ENCODE measurements at places on chromosomes 16 and 17. TPM values are rescaled to one million over a fixed set of nuclear protein-coding genes. Genes with fewer than 3 reads are reported as not detected.
A peak's percentile ranks its signal among the peaks of the same experiment; 100 is the strongest.

DNA sequence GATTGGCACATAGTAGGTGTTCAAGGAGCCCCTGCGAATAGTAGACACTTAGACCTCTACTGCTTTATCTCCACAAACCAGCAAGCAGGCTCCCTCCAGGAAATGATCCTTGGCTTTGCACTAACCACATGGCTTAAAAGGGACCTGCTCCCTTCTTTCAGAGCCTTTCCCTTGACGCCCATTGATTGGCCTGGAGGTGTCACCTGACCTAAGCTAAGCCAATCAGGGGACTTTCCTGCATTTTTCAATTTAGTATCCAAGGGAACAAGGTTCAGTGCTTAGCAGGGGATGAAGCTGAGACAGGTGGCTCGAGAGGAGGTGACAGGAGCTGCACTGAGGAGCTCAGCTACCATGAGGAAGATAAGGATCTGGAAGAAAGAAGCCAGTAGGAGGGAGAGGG lies 52.8 kb downstream of the CLEC19A start:
- ATAC-seq, result no peak

The NEUROD2 gene
- total RNA-seq, result not detected

The NPIPA8 gene
- 5.8 TPM for total RNA-seq

- no peak for ATAC-seq
Observed at GRCh38 chr16:60651346-60651745, 1384.9 kb downstream of the CDH8 start.

DNA sequence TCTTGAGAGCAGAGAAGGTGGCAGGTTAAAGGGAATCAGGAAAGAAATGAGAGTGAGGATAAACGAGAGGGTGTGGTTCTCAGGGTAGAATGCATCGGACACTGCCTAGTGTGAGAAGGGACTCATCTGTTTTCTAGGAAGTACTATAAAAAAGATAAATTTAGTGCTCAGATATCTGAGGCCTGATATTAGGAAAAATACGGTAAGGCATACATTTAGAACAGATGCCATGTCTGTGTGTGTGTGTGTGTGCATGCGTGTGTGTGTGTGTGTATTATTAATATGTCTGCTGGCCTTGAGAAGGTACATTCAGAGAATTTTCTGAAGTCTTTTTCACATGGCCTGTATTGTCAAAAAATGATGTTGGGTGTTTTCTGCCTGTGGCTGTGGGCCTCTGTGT lies 414.8 kb downstream of the MAF start:
- ATAC-seq, result no peak

DNA sequence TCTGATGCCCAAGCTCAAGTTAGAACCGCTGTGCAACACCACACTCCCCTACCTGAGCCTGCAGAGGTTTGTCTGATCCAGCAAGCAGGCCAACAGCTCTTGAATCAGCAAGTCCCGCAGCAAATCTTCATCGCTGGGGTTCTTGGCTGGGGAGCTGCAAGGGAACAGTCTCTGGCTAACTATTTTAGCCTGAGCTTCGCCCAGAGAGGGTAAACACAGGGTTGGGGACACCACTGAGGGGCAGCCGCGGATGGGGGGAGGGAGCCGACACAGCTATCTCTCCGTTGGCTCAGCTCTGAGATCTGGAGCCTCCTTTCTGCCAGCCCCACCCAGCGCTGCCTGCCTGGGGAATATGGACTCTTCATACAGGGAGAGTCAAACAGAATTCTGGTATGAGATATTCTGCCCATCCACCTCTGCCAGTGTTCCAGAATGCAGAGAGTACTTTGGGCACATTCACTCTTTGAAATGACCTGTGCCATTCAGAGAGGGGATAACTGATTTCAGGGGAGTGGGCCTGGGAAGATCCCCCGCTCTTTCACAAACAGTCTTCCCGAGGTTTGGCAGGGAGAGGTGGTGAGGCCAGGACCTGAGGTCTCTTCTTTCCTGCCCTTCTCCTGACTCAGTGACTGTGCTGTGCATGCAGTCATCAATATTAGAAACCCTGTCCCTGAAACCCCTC lies 7.4 kb downstream of the GIP start:
- no peak for ATAC-seq

GRCh38 chr17:40303009-40303657 lies 5.8 kb upstream of the RARA start:
- ATAC-seq, result peak; percentile 44

DNA sequence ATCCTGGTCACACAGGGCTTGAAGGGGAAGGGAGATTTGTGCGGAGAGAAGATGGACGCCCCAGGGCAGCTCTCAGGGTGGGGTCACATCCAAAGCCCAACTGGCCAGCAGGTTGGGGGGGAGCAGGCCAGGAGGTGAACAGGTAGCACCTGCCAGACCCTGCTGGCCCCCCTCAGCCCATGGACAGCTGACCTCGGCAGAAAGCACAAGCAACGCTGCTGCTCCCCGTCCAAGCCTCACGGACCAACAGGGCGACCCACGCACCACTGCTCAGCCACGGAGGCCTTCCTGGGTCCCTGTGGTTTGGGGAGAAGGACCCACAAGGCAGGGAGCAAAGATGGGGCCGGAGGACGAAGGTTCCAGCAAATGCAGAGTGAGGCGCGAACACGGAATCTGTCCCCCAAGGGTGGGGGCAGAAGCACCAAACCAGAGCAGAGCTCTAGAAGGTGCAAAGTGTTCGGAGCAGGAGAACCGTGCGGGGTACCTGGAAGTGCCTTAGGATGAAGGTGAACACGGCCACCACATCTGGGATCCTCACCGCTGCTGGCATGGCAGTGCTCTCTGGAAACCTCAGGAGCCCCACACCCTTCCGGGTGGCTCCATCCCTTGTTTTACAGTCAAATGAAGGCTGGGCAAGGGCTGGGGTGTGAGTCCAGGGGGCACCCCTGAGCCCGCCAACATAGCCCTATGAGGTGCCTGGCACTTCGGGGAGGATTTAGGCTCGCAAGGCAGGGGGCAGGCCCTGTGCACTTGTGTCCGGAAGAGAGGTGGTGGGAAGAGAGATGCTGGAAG lies 17.9 kb downstream of the CEP295NL start:
- ATAC-seq, result no peak

GRCh38 chr17:72417627-72418026 lies 296.8 kb downstream of the SOX9 start:
- ATAC-seq, result no peak

GRCh38 chr16:56679818-56680217 lies 2.5 kb upstream of the MT1X start:
- ATAC-seq, result peak; percentile 65

- no peak for ATAC-seq
Observed at GRCh38 chr16:21026846-21027245, 123.8 kb downstream of the DNAH3 start.

GRCh38 chr17:49976828-49977202 lies 7.8 kb downstream of the DLX4 start:
- no peak for ATAC-seq

The KRT25 gene
- not detected for total RNA-seq

The TADA2A gene
- total RNA-seq, result 8.2 TPM

DNA sequence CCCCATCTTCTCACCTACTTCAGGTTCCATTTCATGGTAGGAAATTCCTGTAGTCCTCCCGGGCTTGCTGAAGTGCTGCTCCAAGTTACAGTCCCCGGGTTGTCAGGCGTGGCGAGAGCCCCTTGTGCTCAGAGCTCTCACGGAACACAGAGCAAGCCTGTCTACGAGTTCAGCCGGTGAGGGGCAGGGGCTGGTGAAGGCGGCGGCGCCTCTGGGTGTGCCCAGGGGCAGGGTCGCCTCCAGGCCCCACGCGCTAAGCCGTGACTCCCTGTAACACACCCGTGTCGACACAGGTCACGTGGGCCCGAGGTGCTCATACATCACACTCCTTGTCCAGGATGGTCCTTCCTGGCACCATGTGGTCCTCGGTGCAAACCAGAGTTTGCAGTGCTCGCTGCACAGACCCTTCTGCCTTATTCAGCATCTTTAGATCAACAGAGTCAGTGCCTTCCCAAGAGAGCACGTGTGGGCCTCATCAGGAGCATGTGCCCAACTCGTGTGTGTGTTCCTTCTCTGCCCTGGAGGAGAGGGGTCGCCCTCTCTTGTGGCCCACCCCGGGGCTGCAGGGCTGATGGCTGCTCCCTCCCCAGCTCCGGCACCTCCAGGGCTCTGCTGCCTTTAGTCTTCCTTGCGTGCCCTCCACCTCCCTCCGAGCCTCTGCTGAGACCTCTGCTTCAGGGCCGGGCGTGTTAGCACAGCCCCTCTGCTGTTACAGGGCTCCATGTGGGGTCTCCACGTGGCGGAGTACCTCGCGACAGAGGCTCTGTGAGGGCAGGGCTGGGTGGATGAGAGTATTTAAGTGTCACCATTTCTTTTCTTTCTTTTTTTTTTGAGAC lies 51.2 kb downstream of the WDR45B start:
- ATAC-seq, result no peak

- no peak for ATAC-seq
Observed at GRCh38 chr16:77897129-77897437, 108.7 kb downstream of the VAT1L start.

The SLC16A13 gene
- 11.8 TPM for total RNA-seq

The HOXB7 gene
- 2.1 TPM for total RNA-seq

GRCh38 chr16:31094088-31094423 lies 541 bp downstream of the VKORC1 start:
- peak; percentile 2 for ATAC-seq

DNA sequence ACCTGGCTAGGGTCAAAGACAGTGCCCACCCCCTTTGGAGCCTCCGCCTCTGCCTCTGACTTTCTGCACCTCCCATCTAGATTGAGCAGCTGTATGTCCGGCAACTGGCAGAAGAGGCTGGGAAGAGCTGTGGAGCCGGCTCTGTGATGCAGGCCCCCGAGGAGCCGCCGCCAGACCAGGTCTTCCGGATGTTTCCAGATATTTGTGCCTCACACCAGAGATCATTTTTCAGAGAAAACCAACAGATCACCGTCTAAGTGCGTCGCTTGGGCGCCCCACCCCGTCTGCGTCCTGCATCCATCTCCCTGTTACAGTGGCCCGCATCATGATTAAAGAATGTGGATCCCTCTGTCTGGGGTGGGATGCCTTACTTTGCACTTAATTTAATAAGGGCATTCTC lies 22.1 kb downstream of the IRF8 start:
- no peak for ATAC-seq

The UTS2R gene
- total RNA-seq, result not detected

The KRT24 gene
- total RNA-seq, result 10.0 TPM

The WDR59 gene
- total RNA-seq, result 38.3 TPM

DNA sequence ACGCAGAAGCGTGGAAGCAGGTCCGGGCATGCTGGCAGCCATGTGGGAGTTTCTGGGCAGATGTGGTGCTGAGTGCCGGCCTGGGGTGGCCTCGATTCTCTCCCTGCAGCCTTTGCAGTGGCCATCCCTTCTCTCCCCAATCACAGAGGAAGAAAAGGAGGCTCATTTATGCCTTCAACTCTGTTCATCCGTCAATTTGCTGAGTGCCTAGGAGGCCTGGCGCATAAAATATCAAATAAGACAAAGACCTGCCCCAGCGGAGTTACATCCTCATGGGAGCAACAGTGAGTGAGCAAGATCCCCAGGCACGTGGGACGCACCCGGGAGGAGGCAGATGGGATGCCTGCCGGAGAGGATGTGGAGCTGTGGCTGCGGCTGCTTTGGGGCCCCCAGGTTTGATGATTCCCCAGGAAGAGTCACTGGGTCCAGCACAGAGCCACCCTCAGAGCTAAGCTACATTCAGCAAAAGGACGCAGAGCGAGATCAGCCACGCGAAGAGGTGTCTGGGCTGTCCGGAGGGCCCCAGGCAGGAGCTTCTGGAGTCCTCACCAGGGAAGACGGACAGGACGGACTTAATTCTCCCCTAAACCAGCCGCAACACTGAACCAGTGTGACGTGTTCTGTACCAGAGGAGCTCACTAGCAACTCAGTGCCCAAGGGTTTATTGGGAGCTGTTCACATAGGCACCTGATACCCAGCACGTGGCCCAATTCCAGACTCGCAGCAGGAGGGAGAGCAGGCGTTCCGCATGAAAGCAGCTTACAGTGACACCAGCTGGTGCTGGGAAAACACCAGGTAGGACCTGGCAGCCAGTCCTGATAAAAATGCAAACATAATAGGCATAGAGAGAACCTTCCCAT lies 11.3 kb downstream of the CA5A start:
- ATAC-seq, result peak; percentile 51

GRCh38 chr17:2215616-2216364 lies 87.8 kb downstream of the SMG6 start:
- no peak for ATAC-seq

DNA sequence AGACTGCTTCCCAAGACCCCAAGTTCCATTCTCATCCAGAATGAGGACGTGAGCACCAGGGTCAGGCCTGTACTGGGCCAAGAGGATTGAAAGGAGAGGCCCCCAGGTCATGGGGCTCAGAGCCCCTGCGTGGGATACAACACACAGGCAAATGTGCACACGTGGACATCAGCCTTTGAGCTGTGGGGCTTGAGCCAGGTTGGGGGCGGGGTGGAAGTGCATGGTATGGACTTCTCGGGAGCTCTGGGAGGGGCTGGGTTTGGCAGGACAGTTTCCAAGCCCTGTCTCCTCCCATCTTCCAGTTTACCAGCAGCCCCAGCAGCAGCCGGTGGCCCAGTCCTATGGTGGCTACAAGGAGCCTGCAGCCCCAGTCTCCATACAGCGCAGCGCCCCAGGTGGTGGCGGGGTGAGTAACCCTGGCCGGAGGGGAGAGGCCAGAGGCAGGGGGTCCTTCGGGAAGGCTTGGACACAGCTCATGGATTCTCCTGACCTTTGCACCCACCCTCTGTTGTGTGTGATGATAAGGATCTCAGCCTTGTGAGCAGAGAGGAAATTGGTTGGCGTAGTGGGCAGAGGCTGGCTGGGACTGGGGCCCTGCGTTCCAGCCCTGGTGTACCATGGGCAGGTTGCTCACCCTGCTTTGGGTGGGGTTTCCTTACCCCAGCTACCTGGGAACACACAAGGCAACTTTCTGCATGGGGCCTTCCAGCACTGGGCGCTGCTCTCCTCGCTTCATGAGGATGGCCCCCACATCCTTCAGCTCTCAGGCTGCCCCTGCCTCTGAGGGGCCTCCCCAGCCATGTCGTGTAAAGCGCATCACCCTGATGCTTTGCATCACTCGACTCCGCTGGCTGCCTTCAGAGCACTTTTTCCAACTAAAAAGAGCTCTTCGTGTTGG lies 10.4 kb upstream of the LASP1NB start:
- ATAC-seq, result no peak

- ATAC-seq, result no peak
Observed at GRCh38 chr17:77916703-77917481, 41.6 kb upstream of the TNRC6C start.

GRCh38 chr17:12693640-12694039 lies 27.9 kb downstream of the MYOCD start:
- ATAC-seq, result no peak

DNA sequence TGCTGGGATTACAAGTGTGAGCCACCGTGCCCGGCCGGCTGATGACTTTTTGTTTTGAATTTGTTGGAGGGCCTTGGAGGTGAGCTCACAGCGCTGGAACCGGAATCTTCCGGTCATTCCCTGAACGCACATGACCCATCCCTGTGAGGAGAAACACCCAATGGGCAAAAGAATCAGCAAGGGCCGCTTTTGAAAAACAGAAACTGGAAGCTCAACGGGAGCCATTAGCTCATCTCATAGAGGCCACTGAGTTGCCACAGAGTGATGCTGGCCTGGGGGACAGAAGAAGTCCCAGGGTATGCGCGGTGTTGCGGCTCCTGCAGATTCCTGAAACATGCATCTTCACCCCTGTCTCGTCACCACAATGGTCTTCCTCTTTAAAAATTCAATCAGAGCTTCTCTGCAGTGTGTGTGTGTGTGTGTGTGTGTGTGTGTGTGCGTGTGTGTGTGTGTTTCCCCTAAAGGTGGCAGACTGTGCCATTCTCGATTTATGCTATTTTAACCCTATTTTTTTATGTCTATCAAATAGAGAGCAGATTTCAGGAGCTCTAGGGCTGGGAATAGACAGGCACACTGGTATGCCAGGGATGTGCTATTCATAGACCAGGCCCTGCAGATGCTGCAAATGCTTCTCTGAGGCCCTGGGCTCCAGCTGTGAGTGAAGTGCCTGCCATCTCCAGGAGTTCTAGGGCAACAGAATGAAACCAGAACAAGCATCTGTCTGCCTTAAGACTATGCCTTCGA lies 68.3 kb downstream of the MARCHF10 start:
- ATAC-seq, result no peak

Data from esophagus mucosa (tissue), 1 donor.